ENCODE measurements at places on chromosomes 3 and 15.

DNA sequence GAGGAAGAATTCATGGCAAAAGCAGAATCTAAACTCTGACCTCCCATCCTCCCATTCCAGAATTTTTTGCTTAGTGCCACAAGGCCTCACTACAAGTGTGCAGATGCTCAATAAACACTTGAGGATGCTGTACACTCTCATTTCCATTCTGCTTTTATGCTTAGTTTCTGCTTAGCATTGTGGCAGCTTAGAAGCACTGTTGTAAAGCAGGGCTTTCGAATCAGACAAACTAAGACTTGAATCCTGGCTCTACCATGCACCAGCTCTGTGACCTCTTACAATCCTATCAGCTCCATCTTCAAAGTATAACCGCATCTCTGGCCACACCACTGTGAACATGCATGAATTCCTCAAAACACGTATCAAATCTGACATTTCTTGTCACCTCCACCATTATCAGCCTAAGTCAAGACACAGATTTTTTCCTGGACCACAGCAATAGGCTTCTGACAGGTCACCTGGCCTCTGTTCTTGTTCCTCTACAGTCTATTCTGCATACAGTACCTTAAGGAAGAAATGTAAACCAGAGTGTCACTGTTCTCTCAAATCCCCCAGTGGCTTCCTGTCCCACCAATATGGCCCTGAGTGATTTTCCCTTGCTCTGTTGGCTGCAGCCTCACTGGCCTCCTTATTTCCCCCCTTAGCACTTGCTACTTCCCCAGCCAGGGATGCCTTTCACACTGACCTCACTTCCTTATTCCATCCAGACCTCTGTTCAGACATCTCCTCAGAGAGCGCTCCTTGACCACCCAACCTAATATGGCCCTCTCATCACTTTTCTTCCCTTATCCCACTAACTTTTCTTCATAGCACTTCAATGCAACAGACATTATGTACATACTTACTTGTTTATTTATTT is 8.1 kb upstream of the PHC3 start:
- no peak for DNase-seq

GRCh38 chr3:50971487-50971924 is 296.8 kb downstream of the DOCK3 start:
- no peak for DNase-seq

GRCh38 chr3:140972833-140973232 is 31.2 kb downstream of the SLC25A36 start:
- DNase-seq, result no peak

DNA sequence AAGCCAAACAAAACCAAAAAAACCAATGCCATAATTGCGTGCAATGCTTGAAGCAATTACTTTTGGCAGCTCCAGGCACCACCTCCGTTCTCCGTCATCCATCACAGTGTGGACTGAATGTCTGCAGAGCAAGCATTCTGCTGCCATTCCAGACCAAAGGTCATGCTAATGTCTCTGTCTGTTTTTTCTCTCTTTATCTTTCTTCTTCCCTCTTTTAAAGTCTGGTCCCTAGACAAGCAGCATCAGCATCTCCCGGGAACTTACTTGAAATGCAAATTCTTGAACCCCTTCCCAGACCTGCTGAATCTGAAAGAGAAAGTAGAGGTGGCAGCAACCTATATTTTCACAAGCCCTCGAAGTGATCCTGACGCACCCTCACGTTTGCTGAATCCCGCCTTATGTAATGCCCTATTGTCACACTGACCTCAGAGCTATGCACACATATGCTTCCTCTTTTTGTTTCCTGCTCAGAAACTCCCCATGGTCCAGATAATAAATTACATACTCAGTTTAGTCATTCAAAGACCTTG is 297.3 kb upstream of the PROK2 start:
- DNase-seq, result no peak

- DNase-seq, result no peak
Observed at GRCh38 chr15:80660119-80660518, 35.0 kb upstream of the ABHD17C start.
